ENCODE measurements at places on chromosomes 4 and X.
A peak's percentile ranks its signal among the peaks of the same experiment; 100 is the strongest.

- DNase-seq, result no peak
Observed at GRCh38 chr4:188728359-188728758, 589.1 kb downstream of the TRIML1 start.

DNA sequence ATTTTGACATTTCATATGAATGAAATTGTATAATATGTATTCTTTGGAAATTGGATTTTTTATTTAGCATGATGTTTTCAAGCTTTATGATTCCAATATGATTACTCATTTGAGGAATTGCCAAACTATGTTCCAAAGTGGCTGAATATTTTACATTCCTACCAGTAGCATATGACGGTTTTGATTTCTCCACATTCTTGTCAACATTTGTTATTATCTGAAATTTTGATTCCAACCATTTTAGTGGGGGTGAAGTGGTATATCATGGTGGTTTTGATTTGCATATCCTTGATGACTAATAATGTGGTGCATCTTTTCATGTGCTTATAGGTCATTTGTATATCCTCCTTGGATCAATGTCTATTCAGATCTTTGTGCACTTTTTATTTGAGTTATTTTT, 2.6 kb upstream of the BEX1 start:
- no peak for DNase-seq

GRCh38 chrX:19682712-19683331, 167.5 kb upstream of the MAP3K15 start:
- DNase-seq, result peak; percentile 69

- DNase-seq, result no peak
Observed at GRCh38 chr4:7686070-7686870, 251.5 kb upstream of the PSAPL1 start.

DNA sequence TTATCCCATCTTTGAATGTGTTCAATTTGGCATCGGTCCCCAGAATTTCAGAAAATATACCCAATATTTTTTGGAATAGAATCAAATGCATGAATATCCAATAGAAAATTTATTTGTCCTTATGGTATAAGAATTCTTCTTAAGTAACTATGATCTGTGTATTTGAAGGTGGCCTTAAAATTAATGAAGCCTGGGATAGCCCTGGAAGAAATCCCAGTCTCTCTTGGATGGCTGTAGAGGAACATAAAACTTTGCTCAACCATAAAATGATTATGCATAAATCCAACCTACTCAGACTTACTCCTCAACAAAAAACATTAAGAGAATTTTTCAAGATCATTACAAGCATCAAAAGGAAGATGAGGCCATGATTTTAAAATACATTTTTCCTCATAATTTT, 269.4 kb upstream of the SMIM31 start:
- no peak for DNase-seq

DNA sequence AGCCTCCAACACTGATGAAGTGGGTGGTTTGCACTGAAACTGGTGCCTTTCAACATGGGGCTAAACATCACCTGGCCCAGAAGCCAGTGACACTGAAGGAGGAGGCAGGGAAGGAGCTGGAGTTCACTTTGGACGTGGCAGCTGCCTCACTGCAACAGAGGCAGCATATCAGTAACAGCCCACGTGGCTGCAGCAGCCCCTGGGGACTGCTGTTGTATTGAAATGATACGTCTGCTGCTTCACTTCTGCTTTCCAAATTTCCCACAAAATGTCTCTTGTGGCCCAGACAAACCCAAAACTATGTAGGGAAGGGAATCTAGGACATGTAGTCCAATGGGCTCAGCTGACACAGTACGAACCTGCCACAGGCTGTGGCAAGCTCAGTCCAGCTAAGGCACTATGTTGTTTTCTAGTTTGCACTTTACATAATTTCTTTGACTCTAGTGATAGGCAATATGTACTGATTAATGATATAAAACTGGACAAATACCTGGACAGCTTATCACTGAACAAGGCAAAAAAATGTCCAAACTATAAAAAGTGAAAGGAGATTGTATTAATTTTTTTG, 84.7 kb upstream of the RAPGEF2 start:
- DNase-seq, result no peak

DNA sequence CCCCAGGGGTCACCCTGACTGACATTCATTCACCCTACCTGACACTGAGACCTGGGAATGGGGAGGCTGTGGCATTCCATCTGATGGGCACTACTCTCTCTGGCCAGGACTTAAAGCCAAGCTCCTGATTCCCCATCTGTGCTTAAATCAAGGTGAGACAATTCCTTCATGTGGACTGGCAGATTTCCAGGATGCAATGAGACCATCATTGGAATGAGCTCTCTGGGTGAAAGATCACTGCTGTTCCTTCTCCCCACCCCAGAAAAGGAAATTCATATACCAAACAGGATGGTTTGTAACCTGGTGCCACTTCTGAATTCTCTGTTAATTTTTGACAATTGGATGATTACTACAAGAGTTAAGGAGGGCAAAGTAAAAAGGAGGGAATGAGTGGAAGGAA, 354.8 kb downstream of the MID1IP1 start:
- no peak for DNase-seq

GRCh38 chr4:139934708-139935195, 219.2 kb downstream of the MAML3 start:
- no peak for DNase-seq

GRCh38 chr4:183348706-183349659, 26.8 kb upstream of the CLDN24 start:
- peak; percentile 38 for DNase-seq

GRCh38 chr4:75004755-75005668, 72.1 kb downstream of the PARM1 start:
- DNase-seq, result no peak

DNA sequence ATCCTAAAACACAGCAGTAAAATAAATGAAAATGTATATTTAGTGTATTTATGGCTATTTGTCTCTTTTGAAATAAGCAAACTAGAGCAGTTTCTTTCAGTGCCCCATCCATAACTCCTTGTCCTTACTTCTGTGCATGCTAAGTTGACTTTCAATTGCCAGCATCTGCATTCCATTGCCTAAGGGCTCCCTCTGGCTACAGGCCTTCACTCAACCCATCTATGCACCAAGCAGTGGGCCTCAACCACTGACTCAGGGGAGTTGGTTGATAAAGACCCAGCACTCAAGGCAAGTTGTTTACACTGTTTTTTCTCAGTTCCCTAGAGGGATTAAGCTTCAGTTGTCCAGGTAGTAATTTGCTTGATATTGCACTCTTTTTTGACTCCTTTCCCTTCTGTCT, 265.7 kb downstream of the IQCM start:
- DNase-seq, result no peak

DNA sequence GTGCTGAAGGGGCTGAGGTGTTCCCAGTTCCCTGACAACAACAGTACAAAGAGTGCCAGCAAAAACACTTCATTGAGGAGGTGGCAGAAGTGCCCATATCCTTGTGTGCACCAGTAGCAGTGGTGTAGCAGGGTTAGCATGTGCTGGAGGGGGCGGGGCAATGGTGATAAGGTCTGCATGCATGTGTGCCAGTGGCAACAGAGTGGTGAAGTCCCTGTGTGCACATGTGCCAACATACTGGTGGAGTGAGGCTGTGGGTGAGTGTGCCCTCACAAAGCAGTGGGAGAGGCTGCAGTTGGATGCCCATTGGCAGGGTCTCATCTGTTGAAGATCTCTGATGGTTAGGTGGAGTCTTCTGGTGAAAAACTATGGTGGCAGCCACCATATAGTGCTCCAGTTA, 994.6 kb downstream of the PCDH19 start:
- DNase-seq, result no peak
